ENCODE measurements at places on chromosomes 5 and 9.

DNA sequence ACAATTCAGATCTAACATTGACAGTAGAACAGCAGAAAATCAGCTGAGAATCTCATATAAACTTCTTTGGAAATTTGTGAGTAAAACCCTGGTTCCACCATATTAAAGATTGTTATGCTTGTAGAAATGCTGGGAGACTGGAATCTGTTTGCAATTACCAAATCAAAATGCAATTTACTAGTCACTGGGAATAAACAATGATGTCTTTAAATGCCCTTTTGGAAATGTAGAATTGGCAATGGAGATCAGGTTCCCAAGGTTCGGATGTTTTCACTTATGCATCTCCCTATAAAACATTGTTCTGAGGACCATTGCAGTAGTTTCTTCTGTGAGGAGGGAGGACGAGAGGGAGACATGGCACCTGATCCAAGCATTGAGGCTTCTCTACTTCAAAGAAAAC, 384.4 kb downstream of the TMEM167A start:
- DNase-seq: no peak

DNA sequence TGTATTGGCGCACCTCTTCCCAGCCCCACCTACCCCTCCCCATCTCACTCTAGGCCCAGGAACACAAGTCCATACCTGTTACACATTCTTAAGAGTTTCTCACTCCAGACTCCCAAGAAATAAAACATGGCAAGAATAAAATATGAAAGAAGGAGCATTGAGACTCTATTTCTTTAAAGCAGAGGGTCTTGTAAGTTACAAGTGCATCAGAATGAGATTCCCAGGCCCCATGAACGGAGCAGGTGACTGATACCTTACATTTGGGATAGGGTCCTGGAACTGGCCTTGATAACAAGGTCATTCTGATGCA, 5.7 kb downstream of the EGR1 start:
- DNase-seq: no peak

DNA sequence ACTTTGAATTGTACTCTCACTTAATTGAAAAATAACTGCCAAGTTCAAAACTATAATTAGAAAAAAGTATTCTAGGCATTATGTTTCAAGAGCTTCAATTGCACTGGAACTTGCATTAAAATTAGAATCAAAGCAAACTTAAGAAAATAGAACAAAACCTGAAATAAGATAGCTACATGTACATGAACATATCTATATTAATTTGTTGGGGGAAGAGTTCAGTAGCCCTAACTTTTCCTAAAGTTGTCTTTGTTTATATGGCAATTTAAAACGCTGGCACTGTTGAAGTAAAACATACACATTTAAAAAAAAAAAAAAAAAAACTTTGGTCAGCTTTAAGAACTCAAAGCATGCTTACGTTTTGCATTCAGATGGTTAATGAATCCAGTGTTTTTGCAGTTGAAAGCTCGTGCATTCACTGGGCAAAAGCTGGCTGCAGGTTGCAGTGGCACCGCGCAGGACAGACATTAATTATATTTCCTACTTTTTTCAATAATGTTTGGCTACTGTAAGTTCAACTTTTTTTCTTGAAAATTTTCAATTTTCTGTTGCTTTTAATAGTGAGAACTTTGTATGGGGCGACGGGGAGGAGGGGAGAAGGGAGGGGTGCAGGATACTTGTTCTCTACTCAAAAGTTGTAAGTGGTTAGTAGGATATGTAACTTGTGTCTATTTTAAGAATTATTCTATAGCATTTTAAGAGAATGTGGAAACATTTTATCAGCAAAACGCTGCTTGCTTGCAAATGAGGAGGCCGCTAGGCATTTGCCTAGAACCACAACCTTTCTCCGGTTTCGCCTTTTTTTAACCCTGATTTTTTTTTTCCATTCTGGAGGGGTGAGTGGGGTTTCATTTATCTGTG, 3.9 kb downstream of the NR2F1 start:
- no peak for DNase-seq

DNA sequence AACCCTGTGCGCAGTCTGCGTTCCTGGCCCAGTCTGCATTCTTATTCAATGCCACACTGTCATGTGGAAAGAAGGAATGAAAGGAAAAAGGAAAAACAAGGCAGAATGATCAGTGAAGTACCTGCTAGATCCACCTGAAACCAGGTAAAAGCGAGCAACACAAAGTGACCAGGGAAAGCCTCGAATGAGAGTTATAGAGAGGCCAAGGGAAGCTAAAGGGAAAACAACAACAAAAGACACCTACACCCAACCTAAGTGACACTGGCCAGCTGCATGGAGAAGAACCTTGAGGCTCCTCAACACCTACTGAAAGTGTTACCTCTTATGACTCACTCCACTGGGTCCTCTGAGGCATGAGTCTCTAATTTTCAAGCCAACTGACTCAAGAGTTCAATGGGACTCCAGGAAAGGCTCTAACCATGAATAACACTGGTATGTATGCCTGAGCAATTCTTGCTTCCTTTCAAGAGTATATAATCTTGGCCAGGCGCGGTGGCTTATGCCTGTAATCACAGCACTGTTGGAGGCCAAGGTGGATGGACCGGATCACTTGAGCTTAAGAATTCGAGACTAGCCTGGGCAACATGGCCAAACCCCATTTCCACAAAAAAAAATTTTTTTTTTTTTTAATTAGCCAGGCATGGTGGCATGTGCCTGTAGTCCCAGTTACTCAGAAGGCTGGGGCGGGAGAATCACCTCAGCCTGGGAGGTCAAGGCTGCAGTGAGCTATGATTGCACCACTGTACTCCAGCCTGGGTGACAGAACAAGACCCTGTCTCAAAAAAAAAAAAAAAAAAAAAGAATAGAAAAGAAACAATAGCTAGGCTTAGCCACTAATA, 29.0 kb downstream of the MTMR12 start:
- no peak for DNase-seq

DNA sequence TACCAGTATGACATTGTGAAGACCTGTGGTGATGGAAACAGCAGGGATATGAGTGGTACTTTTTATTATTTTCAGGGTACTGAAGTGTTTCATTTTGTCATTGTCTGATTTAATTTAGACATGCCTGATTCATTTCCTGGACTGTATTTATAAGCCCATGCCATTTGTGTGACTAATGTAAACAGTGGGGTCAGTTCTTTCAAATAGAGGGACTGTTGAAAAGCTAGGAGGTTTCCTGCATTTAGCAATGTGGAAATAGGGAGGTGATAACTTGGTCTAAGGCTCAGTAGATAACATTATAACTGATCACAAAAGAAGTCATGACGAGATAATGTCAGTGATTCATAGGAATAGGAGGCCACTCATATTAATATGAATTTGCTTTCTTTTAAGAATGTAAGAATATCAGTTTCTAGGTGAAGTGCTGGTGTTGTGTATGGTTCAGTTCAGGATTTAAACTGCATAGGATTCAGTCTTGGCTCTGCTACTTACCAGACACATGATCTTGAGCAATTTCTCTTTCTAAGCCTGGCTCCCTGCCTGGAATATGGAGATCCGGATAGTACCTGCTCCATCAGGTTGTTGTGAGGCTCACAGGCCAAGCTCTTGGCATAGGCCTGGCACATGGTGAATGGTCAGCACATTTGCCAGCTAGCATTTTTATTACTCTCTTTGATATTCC, 7.5 kb downstream of the RASGRF2 start:
- no peak for DNase-seq

DNA sequence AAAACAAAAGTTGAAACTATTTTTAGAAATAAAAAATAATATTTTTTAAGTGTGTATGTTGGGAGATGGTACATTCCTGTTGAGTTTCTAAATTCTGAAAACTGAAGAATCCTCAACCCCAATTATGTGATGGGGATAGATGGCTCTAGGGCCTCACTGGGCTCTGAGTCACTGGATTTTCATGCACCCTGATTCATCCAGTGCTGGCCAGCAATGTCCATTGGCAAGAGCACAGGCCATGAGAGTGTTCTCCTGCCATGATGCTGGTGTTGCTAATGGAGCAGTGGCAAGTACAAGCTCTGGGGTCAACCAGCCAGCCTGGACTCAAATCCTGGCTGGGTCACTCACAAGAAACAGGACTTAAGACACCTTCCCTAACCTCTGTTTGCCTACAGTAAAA, 23.3 kb downstream of the SMIM23 start:
- DNase-seq: no peak

GRCh38 chr5:52758014-52758413, 29.7 kb upstream of the ITGA1 start:
- DNase-seq: no peak

DNA sequence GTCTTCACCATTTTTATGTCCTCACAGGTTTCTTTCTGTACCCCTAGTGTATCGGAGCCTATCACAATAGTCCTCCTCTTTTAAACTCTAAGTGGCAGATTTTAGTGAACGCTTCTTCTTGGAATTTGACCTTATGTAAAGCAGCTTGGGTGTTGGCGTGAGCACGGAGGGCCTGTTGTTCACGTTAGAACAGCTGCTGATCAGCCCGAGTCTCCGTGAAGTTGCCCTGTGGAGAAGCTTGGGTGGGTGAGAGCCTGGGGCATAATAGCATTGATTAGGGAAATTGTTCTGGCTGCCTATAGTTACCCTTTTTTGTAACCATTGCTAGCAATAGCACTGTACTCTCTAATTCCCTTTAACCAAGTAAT, 167.0 kb upstream of the OTULINL start:
- no peak for DNase-seq

- DNase-seq: no peak
These were observed 41.1 kb upstream of the DAP start for GRCh38 chr5:10801931-10802666.

DNA sequence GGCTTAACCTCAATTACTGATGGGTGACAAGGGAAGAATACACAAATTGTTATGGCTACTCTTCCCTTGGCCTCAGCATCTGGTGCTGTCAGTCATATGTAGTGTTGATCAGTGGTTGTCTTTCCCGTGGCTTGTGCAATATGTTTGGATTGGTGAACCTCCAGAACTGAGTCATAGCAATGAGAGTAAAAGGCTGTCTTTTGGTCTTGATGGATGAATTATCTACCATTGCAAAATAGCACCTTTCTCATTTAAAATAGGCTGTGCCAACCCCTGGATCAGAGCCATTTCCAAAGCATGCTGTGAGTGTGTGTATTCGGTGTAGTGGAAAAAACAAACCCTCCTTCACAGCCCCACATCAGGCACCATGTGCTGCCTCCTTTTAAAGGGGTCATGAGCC, 14.6 kb upstream of the F2R start:
- DNase-seq: no peak

- no peak for DNase-seq
These were observed 287.7 kb downstream of the FBXL7 start for GRCh38 chr5:15787681-15788080.

GRCh38 chr9:19252174-19252884, 21.8 kb downstream of the DENND4C start:
- DNase-seq: no peak

DNA sequence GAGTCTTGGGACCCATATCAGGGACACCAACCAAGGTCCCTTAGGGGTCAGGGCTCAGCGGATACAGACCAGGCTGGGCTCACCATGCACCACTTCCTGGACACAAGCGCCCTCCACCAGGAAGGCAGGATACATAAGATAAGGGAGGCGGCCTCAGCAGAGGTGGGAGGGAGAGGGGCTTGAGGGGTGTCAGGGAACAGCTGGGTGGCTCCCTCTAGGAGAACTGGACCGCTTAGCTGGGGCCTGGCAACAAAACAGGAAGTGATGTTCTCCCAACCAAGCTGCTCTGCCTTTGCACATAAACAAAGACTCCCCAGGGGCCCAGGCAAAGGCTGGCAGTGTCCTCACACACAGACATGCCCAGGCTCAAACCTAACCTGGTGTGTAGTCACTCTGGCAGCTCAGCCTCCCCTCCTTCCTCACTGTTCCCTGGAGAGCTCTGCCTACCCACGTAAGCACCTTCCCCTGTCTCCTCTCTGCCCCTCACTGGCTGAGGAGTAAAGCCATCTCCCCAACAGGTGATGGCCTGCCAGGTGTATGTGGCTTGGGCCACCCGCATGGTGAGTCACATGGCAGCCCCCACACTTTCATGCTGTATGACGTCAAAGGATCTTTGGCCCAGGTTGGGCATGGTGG, 5.8 kb upstream of the BICD2 start:
- no peak for DNase-seq

DNA sequence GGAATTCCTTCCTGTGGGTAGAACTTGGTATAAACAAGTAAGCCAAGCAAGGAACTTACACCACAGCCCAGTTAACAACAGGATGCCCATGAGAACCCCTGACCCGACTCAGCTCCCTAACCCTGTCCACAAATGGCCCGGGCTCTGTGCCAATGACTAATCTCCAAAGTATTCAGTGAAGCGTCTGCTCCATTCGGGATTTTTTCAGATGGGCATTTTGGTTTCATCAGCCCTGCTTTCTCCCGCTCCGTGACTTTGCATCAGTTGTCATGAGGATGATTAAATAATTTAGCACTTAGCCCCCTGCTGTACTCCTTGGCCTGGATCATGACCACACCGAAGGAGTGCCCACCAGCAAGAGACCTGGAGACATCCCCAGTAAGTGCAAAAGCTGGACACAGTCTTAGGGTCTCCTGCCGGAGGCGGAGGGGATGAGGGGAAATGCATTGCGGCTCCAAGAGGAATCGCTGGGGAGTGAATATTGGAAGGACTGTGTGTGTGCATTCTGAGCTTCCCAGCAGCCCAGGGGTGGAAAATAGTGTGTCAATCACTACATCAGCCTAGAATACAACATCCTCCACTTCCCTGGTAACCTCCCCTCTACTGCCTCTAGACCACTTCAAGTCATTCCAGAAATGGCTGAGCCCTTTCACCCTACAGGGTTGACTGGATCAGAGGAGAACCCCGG, 41.4 kb upstream of the DNAH5 start:
- peak; percentile 27 for DNase-seq

GRCh38 chr9:114472765-114473446, 32.4 kb downstream of the WHRN start:
- DNase-seq: no peak

Data from body of pancreas (tissue), 4 donors.